ENCODE measurements at places on chromosomes 1 and 21.
A peak's percentile ranks its signal among the peaks of the same experiment; 100 is the strongest.

GRCh38 chr1:205491794-205492193, 12.7 kb upstream of the CDK18 start:
- DNase-seq, result no peak

- no peak for DNase-seq
Measured at GRCh38 chr1:191993549-191993948, 164.7 kb upstream of the RGS18 start.

DNA sequence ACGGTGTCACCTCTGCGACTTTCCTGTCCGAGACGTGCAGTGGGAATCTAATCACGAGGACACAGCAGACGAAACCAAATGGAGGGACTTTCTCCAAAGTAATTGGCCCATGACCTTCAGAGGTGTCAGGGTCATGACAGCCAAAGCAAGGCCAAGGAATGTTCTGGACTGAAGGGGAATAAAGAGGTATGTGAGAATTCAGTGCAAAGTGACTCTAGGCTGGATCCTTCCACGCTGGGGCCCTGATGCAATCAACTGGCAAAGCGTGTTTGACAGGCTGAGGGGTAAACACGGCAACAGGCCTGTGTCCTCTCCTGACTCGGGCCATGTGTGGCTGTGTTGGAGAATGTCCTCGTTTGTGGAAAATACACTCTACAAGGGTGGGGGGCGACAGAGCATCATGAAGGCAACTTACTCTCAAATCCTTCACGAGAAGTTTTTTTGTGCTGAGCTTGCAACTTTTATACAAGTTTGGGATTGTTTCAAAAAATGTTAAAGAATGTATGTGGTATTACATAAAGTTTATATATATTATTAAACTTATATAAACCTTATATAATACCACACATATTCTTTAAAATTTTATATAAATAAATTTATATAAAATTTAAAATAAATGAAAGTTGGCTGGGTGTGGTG, 1.7 kb downstream of the CFAP74 start:
- DNase-seq, result no peak

GRCh38 chr1:209429611-209430010, 153.9 kb upstream of the CAMK1G start:
- DNase-seq, result no peak

DNA sequence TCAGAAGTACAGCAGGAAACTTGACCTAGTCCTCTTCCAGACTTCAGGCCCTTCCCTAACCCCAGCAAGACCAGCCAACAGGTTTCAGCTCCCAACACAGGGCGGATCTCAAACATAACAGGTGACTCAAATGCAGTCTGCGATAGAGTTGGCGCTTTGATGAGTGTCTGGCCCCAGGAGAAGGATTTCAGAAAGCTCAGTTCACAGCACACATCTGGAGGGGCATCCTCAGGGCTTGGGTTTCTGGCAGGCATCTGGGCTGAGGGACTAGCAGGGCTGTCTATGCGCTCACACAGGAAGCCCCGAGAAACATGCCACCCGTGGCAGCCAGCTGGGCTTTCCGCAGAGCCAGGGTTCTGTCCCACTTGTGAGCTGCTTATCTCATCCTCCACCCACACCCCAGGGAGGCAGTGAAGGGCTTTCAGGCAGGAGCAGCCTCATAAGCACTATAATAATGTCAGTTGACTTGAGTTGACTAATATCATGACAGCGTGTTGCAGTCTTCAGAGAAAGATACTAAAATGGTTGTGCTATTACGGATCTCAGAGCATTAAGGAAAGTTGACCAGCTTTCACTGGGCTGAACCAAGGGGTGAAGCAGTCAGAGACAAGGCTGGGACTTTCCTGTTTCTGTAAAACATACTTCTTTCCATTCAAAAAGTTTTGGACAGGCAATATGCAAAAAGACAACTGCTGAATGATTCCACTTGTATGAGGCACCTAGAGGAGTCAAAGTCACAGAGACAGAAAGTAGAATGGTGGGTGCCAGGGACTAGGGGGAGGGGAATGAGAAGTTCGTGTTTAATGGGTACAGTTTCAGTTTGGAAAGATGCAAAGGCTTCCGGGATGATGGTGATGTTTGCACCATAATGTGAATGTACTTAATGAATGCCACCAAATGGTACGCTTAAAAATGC, 233.0 kb upstream of the IRF2BP2 start:
- peak; percentile 86 for DNase-seq

DNA sequence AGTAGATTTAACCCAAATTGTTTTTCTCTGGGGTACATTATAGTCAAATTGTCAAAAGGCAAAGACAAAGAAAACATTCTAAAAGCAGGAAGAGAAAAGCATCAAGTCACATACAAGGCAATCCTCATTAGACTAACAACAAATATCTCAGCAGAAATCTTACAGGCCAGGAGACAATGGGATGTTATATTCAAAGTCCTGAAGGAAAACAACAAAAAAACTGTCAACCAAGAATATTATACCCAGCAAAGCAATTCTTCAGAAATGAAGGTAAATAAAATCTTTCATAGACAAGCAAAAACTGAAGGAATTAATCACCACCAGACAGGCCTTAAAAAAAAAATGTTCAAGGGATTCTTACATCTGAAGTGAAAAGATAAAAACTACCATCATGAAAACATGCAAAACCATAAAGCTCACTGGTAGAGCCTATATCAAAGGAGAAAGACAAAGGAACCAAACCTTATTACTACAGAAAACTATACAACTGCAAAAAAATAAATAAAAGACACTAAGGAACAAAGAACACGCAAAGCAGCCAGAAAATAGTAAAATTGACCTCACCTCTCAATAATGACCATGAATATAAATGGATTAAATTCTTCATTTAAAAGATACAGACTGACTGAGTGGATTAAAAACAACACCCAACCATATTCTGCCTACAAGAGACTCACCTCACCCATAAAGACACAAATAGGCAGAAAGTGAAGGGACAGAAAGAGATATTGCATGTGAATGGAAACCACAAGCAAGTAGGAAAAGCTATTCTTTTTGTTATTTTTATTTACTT, 113.8 kb upstream of the ZC3H11B start:
- DNase-seq, result no peak

DNA sequence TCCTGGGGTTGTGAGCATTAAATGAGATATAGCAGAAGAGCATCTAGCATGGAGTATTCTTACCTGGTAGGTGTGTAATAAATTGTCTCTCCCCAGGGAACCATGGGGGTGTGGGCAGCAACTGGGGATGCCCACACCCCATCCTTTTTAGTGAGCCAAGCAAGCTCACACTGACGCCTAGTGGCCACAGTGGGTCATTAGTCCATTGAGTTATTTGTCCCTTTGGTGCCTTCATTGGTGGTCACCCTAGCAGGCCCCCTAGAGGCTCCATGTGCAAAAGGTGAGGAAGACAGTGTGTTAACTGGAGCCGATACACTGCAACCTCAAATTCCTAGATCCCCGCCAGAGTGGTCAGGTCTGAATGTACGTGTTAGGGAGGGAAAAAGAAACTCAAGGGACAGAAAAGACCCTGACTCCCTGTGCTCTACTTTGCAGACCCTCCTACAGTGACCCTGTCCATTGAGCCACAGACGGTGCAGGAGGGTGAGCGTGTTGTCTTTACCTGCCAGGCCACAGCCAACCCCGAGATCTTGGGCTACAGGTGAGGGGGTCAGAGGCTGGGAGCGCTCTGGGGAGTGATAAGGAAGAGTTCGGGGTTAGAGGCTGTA, 93.3 kb upstream of the CD1D start:
- DNase-seq, result no peak

DNA sequence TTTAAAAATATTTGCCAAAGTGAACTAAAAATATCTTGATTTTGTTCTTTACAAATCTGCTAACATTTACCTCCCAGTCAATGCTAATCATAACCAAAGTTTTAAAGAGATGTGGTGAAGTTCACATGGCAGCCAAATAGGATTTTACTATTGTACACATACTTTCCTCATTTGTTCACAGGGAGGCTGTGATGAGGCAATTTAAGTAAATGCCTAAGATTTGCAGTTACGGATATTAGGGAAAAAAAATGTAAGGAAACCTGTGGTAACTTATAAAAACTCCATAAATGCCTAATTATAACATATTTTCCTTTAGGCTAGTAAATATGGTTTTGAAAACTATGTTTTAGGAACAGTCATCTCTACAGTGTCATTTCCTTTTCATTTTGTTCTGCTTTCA, 32.4 kb downstream of the RGS5 start:
- no peak for DNase-seq

DNA sequence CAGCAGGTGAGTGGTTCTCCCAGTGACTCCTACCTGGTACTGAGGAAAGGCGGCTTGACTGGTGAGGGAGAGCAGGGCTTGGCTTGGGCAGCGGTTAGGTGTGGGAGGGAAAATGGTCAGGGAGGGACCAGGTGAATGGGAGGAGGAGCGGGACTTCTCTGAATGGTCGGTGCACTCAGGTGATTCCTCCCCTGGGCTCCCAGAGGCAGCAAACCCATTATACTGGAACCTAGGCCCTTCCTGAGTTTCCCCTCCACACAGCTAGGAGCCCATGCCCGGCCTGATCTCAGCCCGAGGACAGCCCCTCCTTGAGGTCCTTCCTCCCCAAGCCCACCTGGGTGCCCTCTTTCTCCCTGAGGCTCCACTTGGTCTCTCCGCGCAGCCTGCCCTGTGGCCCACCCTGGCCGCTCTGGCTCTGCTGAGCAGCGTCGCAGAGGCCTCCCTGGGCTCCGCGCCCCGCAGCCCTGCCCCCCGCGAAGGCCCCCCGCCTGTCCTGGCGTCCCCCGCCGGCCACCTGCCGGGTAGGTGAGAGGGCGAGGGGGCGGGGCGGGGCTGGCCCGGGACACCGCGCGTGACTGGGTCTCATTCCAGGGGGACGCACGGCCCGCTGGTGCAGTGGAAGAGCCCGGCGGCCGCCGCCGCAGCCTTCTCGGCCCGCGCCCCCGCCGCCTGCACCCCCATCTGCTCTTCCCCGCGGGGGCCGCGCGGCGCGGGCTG, 2.3 kb downstream of the ARTN start:
- DNase-seq, result no peak

DNA sequence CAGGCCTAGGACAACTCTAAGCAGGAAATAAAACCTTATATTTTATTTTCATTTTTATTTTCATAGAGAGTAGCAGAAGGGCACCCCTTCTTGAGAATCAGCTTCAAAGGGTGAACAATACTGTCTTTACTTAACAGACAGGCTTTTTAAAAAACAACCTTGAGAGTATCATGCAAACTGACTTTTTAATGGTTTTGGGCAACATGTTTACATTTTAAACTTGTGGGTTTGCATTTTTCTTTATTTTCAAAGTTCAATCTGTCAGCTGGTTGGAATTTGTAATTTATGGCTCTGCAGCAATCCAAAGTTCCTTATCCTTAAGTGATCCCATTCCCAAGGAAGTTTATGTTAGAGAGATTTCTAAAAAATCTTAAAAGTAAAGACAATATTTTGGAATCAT, 392.3 kb upstream of the ADAMTS5 start:
- DNase-seq, result no peak

DNA sequence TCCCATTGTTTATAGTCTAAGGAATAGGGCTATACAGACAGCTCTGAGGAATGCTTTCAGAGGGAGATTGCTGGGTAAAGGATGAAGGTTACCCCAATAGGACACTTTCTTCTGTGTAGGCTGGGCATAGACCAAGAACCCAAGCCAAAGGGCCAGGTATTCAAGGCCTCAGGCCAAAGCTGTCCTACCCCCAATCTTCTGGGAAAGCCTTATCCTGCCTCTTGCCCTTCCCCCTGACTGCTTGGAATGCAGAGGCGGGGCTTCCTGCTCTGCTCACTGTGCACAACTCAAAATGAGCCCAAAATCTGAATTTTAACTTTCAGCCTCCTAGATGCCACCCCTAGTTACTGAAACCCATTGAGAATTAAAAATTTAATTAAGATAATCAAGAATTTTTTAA, 2.2 kb downstream of the OR10Z1 start:
- no peak for DNase-seq

DNA sequence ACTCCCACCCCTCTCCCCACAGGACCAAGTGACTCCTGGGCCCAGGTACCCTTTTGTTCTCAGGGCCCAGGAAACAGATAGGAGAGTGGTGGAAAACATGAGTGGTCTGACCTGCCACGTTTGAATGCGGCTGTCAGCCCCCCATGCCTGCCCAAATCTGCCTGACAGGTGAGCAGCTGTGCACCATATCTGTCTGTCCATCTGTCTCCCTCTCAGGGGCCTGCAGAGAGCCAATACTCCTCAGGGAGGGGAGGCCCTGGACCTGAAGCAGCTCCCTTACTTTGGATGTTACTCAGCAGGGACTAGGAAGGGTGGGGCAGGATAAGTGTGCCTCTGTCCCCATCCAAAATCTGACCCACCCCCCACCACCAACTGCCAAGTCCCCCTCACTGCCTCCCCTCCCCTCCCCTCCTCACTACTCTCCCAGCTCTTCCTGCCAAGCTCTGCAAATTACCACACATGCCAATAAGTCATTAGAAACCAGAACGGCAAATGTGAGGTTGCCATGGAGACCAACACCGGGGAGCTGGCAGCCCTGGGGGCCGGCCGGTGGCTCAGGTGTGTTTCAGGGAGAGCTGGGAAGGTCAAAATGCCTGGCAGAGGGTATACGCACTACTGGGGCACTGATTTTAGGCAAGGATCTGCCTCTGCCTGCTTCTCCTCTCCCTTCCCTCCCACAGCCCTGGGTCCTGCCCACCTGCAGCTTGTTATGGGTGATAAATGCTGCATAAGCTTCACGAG, 11.5 kb downstream of the LRRN2 start:
- DNase-seq, result no peak

DNA sequence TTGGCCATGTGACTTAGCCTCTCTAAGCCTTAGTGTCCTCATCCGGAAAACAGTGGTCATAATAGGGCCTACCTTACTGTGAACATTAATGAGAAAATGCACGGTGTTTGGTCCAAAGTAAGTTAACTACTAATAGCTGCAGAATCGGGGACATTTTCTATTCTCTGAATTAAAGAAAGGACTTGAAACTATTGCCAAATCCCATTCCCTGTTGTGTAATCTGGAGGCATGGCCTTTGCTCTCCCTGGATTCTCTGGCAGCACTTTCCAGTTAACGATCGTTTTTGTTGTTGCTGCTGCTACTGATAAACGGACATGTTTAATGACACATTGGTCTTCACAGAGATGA, 30.5 kb downstream of the FMO4 start:
- DNase-seq, result no peak

DNA sequence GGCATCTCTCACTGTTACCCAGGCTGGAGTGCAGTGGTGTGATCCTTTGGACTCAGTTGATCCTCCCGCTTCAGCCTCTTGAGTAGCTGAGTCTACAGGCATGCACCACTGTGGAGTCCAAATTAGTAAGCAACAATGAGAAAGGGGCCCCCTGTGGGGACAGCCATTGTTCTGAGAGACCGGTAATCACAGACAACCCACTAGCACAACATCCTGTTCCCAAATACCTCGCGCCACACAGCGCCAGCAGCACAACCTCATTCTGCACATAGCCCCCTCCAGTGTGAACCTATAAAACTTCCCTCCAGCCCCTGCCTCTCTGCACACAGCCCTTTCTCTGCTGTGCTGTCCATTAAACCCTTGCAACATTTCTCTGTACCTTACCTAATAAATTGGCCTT, 226.4 kb downstream of the DYRK1A start:
- DNase-seq, result no peak

Measured in activated CD8-positive, alpha-beta memory T cell treated with anti-CD3 and anti-CD28 coated beads, Interleukin-2, amount 50 U/mL, for 48 hours (primary cell).